ENCODE measurements at places on chromosomes 6 and 20. TPM values are rescaled to one million over a fixed set of nuclear protein-coding genes. Genes with fewer than 3 reads are reported as not detected.

DNA sequence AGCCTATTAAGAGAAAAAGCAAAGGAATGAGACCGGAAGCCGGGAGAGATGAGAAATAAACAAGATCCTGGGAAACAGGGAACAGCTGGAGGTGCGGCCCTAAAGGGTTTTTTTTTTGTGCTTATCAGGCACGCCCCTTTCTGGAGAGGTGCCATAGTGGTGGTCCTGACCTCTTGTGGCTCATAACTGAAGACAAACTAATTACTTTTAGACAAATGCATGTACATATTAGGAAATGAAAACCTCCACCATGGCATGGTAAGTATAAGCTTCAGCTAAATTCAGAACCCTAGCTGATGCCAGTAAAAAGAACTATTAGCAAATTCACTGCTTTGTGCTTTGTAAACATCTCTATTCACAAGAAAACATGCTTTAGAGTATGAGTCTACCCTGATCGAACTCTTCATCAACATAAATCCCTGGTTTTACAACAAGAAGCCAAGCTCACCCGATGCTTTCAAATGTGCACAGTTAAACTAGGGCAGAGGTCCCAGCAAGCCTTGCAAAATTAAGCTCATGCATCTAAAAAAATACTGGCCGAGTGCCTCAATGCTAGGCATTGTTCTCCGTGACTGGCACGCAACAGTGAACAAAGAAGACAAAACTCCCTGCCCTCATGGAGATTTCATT, 96.4 kb upstream of the MRPS10 start:
- no peak for DNase-seq

GRCh38 chr6:133697666-133698065, 191.2 kb upstream of the TCF21 start:
- no peak for DNase-seq

- no peak for DNase-seq
Observed at GRCh38 chr20:9903048-9903655, 64.3 kb upstream of the PAK5 start.

- DNase-seq = no peak
Observed at GRCh38 chr6:2030682-2031244, 214.6 kb downstream of the GMDS start.

DNA sequence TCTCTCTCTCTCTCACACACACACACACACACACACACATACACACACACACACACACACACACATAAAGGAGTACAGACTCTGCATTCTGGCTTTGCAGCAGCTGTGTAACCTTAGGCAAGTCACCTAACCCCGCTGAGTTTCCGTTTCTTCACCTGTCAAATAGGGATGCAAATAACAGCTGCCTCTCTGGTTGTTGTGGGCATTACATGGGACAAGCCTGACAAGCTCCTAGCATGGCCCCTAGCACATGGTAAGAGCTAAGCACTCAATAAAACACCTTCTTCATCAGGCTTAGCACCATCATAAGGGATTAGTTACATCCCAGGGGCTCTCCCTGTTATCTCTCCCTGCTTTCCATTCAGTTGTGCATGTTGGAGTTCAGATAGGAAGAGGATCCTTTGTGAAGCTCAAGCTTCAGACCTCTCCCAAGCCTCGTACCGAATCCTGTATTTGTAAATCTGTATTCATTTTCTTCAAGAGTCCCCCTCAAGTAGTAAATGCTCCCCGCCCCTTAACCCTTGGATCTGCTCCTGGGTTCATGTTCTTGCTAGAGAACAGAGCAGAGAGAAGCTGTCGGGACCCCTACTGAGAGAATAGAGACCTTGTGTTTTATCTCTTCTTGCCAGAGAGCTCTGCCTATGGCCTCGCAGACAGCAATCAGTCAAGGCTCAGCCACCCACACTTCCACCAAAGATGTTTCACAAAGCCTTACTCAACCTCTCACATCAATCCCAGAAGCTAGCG, 2.2 kb downstream of the SLC13A3 start:
- no peak for DNase-seq

DNA sequence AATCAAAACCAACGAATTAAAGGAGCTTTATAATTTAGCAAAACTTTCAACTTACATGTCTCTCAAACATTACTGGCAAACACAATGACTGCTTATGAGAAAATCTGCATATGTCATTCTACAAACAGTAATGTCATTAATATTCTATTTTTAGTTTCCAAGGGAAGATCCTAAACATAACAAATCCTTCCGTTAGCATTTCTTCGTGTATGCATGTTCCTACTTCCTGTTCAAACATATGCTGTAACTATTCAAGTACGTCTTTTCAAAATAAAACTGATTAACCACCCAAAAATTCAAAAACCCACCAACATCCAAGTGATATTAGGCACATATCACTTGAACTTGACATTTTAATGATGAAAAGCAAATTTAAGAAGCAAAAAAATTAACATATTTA, 131.3 kb downstream of the HACE1 start:
- no peak for DNase-seq

DNA sequence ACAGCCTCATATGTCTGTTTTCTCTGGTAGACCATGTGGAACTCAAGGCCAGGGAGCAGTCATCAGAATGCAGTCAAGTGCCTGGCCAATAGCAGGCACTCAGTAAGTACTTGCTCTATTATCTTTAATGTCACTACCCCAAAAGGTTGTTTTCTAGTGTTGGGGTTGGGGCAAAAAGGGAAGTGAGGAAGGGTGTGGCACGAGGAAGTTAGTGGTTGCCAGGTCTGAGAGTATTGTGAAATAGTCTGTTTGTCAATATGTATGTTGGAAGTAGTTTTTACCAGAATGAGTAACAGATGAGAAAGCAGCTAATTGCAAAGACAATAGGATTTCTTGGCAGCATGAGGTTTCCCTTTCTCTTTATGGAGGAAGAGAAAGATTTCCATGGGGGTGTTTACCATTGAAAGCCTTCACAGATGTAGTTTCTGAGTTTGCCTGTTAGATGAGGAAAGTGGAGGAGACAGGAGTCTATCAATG, 59.5 kb upstream of the ARMH2 start:
- DNase-seq = no peak

- DNase-seq = no peak
Observed at GRCh38 chr6:18036781-18037180, 49.3 kb upstream of the KIF13A start.

DNA sequence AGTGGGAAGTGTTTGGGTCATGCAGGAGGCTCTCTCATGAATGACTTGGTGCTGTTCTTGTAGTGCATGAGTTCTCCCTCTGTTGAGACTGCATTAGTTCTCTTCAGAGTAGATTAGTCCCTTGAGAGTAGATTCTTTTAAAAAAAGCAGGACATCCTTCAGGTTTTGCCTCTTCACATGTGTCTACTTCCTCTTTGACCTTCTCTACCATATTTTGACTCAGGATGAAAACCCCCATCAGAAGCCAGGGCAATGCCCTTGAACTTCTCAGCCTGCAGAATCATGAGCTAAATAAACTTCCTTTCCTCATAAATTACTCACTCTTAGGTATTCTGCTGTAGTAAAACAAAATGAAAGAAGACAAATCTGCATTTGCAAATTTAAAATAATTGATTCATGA, 170.3 kb downstream of the CD109 start:
- no peak for DNase-seq

DNA sequence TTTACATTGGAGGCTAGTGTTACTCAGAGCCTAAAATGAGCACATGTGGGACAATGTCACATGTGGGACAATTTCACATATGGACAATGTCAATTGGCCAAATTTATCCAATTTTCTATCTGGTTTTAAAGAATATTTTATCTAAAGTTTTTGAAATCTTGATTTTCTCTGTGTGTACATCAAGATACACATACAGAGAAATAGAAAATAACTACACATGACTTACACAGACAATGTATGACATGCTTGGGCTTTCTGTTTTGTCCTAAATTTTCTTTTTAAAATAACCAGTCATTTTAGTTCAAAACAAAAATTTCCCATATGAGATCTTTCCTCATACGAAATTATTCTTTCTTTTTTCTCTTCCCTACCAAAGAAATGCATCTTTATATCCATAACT, 24.6 kb downstream of the GGTLC1 start:
- DNase-seq = no peak

DNA sequence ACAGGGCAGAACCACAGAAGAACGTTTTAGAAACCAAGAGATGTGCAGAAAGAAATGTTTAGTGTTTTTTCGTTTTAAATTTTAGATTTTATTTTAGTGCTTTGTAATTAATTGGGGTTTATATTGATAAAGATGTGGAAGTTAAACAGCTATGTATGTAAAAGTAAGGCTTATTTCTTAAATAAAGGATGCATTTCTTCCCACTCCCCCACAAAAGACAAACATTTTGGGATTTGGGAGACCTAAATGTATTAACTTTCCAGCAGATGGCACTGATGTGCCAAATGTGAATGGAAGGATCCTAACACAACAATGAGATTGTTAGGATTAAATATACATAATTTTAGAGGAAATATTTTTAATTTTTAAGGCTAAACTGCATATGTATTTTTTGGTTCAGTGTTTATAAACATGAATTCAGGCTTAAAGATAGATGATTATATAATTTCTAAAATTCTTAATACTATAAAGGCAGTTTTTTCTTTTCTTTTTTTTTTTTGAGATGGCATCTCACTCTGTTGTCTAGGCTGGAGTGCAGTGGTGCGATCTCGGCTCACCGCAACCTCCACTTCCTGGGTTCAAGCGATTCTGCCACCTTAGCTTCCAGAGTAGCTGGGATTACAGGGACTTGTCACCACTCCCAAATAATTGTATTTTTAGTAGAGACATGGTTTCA, 12.0 kb downstream of the PFDN4 start:
- DNase-seq = peak; percentile 53

- peak; percentile 11 for DNase-seq
Observed at GRCh38 chr20:3797592-3798372, 1.7 kb downstream of the CDC25B start.

- no peak for DNase-seq
Observed at GRCh38 chr20:54643761-54644160, 168.4 kb downstream of the DOK5 start.

DNA sequence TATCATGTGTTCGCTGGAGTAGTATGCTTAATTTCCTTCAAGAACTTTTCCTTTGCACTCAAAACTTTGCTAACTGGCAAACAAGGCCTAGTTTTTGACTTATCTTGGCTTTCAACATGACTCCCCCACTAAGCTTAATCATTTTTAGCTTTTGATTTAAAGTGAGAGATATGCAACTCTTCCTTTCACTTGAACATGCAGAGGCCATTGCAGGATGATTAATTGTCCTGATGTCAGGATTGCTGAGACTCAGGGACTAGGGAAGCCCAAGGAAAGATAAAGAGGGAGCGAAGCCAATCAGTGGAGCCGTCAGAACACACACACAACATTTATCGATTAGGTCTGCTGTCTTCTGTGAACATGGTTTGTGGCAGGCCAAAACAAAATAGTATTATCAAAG, 491.4 kb downstream of the CBLN4 start:
- DNase-seq = no peak

DNA sequence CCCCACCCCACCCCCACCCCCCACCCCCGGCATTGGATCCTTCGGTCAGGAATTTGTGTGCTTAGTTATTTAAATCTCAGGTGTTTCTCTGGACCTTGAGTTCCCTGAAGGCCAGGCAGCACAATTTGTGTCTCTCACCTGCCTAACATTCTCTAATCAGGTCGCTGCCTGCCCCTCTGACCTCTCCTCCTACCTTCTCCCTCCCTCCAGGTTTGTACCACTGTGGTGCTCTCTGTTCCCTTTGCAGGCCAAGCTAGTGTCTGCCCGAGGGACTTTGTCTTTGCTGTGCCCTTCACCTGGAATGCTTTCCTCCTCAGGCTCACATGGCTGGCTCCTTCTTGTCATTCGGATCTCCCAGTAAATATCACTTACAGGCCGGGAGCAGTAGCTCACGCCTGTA, 131.4 kb upstream of the SLC2A12 start:
- no peak for DNase-seq

- no peak for DNase-seq
Observed at GRCh38 chr6:29925727-29926412, 16.5 kb upstream of the HLA-A start.

DNA sequence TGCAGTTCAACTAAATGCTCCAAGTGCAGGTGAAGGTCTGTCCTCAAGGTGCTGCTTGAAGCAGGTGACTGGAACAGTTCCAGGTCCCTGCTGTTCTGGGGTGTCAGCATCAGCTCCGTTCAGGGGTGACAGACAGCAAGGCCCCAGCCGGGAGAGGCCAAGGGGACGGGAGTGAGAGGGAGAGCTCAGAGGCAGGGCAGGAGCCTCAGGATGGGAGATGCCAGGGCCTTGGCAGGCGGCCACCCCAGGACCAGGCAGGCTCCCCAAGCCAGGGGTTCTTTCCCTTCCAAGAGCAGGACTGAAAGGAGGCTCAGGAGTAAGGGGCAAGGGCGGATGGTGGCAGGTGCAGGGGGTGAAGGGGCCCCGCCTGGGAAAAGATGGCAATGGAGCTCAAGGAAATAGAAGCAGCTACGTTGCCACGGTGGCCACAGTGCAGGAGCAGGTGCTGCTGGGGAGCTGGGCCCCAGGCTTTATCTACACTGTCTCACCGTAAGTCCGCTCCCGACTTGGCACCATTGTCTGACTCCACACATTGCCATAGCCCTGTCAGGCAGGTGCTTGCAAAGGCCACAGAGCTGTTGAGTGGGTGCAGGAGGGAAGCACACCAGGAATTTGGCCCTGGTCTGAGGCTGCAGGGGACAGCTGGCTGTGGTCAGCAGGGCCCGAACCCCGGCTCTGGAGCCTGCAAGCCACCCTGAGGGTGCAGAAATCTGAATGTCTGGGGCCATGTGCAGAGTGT, 43.1 kb downstream of the ERMARD start:
- no peak for DNase-seq

SYNDIG1 gene
- not detected for polyA plus RNA-seq

ADGB gene
- polyA plus RNA-seq = not detected

ADGRF4 gene
- polyA plus RNA-seq = not detected

SLC35F1 gene
- not detected for polyA plus RNA-seq

FAM83C gene
- polyA plus RNA-seq = not detected

TRIM15 gene
- not detected for polyA plus RNA-seq

C6orf15 gene
- polyA plus RNA-seq = not detected

CDH22 gene
- polyA plus RNA-seq = not detected

SCUBE3 gene
- 2.0 TPM for polyA plus RNA-seq

EGFL8 gene
- polyA plus RNA-seq = 7.7 TPM

CLDN20 gene
- polyA plus RNA-seq = not detected

All from SK-N-SH (cell line).